ENCODE measurements at places on chromosomes 3 and 15. TPM values are rescaled to one million over a fixed set of nuclear protein-coding genes. Genes with fewer than 3 reads are reported as not detected.

DNA sequence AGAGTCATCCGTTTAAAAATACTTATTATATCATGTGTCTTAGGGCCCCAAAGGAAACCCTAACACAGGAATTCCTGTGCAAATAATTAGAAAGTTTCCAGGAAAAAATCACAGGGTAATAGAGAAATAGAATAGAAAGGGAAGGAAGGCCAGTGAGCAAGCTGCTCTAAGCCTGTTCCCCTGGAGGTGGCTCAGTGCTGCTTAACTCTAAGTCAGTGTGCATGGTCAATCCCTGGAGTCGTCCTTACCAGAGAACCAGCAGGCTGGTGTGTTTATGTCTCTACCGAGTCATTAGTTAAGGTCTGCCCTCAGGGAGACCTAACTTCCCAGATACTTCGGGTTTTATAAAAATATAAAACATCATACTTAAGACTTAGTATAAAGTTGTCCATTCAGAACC, 21.0 kb upstream of the MCF2L2 start:
- no peak overlapping the region for H3K4me3 ChIP-seq
- no peak for DNase-seq
- H3K4me1 ChIP-seq, result peaks cover 12% of the 10 kb centered on the region
- H3K27me3 ChIP-seq, result no peaks in the 10 kb centered on the region

DNA sequence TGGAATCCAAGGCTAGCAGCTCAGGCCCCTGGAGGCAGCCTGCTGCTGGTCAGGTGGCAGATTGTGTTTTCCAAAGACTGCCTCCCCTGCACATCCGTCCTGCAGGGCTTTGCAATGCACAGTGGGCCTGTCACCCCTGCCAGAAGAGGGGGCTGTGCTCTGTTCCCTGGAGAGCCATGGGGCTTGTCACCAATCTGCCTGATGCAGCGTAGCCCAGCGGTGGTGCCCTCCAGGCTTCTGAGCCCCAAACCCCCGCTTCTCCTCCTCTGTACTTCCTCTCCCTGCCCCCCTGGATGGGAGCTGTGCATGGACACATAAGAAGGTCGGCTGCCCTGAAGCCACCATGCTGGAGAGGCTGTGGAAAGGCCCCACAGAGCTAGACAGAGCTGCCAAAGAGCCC, 10.0 kb upstream of the PLXNA1 start:
- H3K27me3 ChIP-seq, result peaks cover 8% of the 10 kb centered on the region
- peaks cover 5% of the 10 kb centered on the region for H3K36me3 ChIP-seq
- no peaks in the 10 kb centered on the region for H3K4me1 ChIP-seq
- H3K27ac ChIP-seq, result no peak overlapping the region
- H3K4me3 ChIP-seq, result no peak overlapping the region
- DNase-seq, result no peak

GRCh38 chr3:42061713-42062380, 29.3 kb upstream of the TRAK1 start:
- H3K36me3 ChIP-seq, result no peaks in the 10 kb centered on the region
- no peaks in the 10 kb centered on the region for H3K27me3 ChIP-seq
- no peak overlapping the region for H3K27ac ChIP-seq
- DNase-seq, result no peak

DNA sequence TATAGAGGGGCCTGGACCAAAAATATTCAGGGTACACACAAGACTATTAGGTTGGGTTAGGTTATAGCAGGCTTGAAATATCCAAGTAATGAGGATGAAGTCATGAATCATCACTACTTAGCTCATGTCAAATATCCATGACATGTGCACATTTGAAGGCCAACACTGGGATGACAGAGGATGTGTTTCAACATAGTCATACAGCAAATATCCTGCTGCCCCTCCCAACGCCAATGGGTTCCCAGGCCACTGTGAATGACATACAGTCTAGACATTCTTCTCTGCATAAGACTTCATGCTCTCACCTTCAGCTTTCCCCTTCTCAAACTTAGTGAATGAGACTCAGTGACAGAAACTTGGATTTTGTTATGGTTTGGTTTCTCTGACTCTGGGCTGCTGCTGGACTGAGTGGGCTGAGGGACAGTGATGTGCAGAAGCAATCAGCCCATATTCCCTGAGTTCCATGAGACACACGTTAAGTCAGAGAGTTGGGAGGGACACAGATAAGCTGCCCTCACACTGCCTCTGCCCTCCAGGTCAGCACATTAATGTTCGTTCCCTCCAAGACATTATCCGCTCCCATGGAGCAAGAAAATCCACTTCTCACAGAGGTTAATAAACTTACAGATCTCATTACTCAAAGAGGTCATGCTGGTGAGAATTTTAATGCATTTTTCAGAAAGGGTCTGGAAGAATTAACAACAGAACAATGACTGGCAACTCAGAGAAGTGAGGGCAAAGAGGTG, 15.4 kb downstream of the HOMER2 start:
- no peak for DNase-seq
- peaks cover 8% of the 10 kb centered on the region for H3K4me1 ChIP-seq
- no peak overlapping the region for H3K27ac ChIP-seq
- H3K27me3 ChIP-seq, result peaks cover 8% of the 10 kb centered on the region
- no peak overlapping the region for H3K4me3 ChIP-seq
- H3K36me3 ChIP-seq, result no peaks in the 10 kb centered on the region

DNA sequence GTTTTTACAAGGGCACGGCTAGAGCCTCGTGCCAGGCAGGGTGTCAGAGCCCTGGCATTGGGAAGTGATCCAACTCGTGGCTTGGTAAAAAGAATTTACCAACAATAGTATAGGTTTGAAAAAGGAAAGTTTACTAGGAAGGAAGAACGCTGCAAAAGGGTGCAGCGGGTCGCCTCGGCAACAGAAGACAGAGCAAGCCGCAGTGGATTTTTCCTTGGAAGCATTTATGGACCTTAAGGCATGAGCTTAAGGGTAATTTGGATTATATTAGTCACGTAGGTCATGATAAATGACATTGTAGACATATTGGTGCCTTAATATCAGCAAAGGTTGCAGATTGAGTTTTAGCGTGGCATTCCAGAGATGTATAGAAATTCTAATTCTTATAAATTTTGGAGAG, 163.4 kb upstream of the PPP2R3A start:
- H3K36me3 ChIP-seq, result no peaks in the 10 kb centered on the region
- no peaks in the 10 kb centered on the region for H3K27me3 ChIP-seq
- no peak overlapping the region for H3K27ac ChIP-seq
- no peaks in the 10 kb centered on the region for H3K4me1 ChIP-seq
- H3K4me3 ChIP-seq, result no peak overlapping the region

DNA sequence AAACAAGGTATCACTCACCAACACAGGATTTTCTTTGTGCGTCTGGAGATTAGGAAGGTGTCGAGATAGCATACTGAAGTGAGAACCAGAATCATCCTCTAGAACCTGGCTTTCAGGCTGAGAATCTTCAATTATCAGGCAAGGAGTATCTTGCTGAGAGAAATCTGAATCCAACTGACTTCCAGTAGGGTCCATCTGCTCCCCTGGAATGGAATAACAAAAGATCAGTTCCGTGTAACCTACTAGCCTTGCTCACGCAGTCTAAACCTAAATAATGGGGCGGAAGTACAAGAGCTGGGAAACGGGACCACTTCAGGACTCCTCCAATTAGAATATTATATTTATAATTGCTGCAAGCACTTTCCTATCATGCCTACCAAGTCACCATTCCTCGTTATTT, 690 bp downstream of the TP53BP1 start:
- peaks cover 25% of the 10 kb centered on the region for H3K4me1 ChIP-seq
- no peaks in the 10 kb centered on the region for H3K27me3 ChIP-seq
- DNase-seq, result no peak
- H3K4me3 ChIP-seq, result peak overlapping the region; percentile 87
- peaks cover 21% of the 10 kb centered on the region for H3K36me3 ChIP-seq

DNA sequence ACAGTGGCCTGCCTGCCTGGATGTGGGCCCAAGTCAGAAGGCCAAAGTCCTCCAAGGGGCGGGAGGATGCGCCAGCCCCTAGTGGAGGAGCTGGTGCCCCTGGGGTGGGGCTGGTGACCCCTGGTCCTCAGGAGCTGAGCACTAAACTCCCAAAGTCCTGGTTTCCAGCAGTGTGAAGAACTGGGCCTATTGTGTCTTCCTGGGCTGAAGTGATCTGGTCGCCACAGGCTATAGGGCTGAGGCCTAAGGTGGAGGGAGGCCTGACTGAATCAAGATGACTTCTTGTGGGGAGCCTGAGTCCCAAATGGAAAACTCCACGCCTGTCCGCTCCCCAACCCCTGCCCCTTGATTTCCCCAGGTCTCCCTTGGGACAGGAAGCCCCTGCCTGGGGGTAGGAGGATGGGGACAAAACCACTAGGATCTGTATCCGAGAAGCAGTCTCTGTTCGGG, 753 bp upstream of the FES start:
- peak overlapping the region; percentile 64 for H3K27ac ChIP-seq
- DNase-seq, result peak; percentile 35
- H3K4me3 ChIP-seq, result no peak overlapping the region
- peaks cover 6% of the 10 kb centered on the region for H3K27me3 ChIP-seq
- H3K36me3 ChIP-seq, result peaks cover 27% of the 10 kb centered on the region

GRCh38 chr3:156290924-156291271, 170.5 kb downstream of the KCNAB1 start:
- peaks cover 44% of the 10 kb centered on the region for H3K27me3 ChIP-seq
- H3K27ac ChIP-seq, result no peak overlapping the region
- DNase-seq, result no peak

DNA sequence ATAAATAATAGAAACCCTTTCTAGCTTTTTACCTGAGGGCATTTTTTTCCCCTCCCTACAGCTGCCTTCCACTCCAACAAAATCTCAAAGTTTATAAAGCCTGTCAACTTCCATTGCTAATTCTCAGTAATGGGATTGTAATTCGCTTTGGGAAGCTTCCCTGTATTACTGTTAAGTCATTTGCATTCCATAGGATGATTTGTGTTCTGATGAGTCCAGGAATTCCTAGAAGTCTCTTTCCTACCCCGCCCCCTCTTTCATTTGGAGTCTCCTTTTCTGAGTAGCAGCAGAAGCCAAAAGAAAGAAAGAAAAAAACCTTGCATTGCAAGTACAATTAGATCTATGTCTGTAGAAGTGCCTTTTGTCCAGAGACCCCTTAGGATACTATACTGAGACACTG, 1033.3 kb downstream of the IGSF11 start:
- no peaks in the 10 kb centered on the region for H3K36me3 ChIP-seq
- no peak overlapping the region for H3K4me3 ChIP-seq
- H3K27me3 ChIP-seq, result peaks cover 2% of the 10 kb centered on the region
- no peak overlapping the region for H3K27ac ChIP-seq
- H3K4me1 ChIP-seq, result no peaks in the 10 kb centered on the region

GRCh38 chr15:31300208-31300661, 26.4 kb upstream of the KLF13 start:
- no peaks in the 10 kb centered on the region for H3K36me3 ChIP-seq
- H3K27me3 ChIP-seq, result peaks cover 4% of the 10 kb centered on the region
- H3K27ac ChIP-seq, result no peak overlapping the region
- H3K4me3 ChIP-seq, result no peak overlapping the region
- DNase-seq, result no peak
- peaks cover 13% of the 10 kb centered on the region for H3K4me1 ChIP-seq

The SAMMSON gene
- not detected for total RNA-seq

The ADIPOQ gene
- total RNA-seq, result not detected

Data from activated CD4-positive, alpha-beta memory T cell treated with anti-CD3 and anti-CD28 coated beads for 36 hours (primary cell).